ENCODE measurements at places on chromosomes 3 and 15. TPM values are rescaled to one million over a fixed set of nuclear protein-coding genes. Genes with fewer than 3 reads are reported as not detected.

The ANKDD1A gene
- 0.11 TPM for total RNA-seq

The ALS2CL gene
- 5.4 TPM for total RNA-seq

- H3K27me3 ChIP-seq = no peaks in the 10 kb centered on the region
- H3K27ac ChIP-seq = no peak overlapping the region
- H3K4me1 ChIP-seq = no peaks in the 10 kb centered on the region
- DNase-seq = no peak
- H3K4me3 ChIP-seq = no peak overlapping the region
These were observed 288.6 kb upstream of the CBLB start for GRCh38 chr3:106157411-106157810.

DNA sequence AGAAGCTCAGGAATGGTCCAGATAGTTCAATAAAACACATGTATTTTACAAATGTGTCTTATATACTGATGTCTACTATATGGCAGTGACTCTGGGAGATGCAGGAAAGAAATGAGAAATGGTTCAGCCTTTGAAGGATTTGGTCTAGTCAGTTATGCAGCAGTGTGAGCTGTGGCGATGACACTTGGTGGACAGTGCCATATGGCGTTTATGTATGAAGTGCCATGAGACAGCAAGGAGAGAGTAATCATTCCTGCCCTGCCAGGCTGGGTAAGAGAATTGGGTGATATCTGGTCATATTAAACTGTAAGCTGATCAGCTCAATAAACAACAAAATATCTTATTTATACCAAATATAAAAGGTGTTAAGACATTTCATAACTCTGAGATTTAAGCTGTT is 47.6 kb upstream of the ANP32A start:
- H3K27me3 ChIP-seq = peaks cover 3% of the 10 kb centered on the region
- no peak overlapping the region for H3K27ac ChIP-seq
- H3K36me3 ChIP-seq = no peaks in the 10 kb centered on the region
- H3K4me1 ChIP-seq = no peaks in the 10 kb centered on the region

DNA sequence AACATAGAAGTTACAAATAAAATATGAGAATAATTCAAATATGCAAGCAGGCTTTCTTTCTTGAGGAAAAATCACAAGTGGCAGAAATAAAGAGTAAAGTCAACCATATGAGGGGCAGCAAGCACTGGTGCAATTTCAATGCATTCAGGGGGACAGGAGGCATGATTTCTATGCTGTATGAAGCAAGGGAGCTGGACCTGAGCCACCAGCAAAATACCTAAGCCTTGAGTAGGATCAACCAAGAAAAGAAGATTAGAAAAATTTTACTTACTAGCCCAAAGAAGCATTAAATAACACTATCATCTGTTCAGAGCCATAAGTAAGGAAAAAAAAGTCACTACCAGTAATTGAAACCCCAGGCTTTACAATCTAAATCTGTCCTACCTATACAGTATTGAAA is 6.3 kb downstream of the ADGRG7 start:
- no peaks in the 10 kb centered on the region for H3K27me3 ChIP-seq
- DNase-seq = no peak
- no peak overlapping the region for H3K4me3 ChIP-seq
- no peak overlapping the region for H3K27ac ChIP-seq
- H3K4me1 ChIP-seq = no peaks in the 10 kb centered on the region

GRCh38 chr3:113590983-113591382 is 58.6 kb downstream of the SIDT1 start:
- H3K36me3 ChIP-seq = no peaks in the 10 kb centered on the region
- no peaks in the 10 kb centered on the region for H3K27me3 ChIP-seq
- no peak overlapping the region for H3K27ac ChIP-seq
- DNase-seq = no peak
- no peaks in the 10 kb centered on the region for H3K4me1 ChIP-seq
- no peak overlapping the region for H3K4me3 ChIP-seq
